ENCODE measurements at places on chromosomes 4 and X.

GRCh38 chrX:107537815-107538214, 88.4 kb downstream of the FRMPD3 start:
- DNase-seq = peak; percentile 45

DNA sequence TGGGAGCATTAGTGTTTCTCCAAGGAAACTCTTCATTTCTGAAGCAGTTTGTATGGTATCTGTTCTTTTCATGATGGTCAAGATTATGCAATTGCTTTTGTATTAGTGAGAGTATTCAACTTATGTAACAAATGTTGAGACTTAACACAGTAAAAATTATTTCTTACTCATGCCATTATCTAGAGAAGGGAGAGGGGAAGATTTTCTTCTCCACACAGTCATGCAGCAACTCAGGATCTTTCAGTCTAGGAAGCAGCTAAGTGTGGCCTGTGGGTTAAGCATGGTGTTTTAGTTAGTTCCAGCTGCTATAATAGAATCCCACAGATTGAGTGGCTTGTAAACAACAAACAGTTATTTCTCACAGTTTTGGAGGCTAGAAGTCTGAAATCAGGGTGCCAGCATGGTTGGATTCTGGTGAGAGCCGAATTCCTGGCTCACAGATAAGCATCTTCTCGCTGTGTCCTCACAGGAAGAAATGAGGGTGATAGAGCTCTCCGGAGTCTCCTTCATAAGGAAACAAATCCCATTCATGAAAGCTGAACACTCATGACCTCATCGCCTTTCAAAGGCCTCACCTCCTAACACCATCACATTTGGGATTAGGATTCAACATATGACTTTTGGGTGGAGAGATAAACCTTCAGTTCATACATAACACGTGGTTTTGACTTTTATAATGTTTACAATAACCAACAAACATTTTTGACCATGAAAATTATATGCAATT, 101.2 kb downstream of the FRMPD4 start:
- no peak for DNase-seq

GRCh38 chr4:116878280-116878679, 207.1 kb downstream of the TRAM1L1 start:
- no peak for DNase-seq

- no peak for DNase-seq
These were observed 89.2 kb upstream of the TAPT1 start for GRCh38 chr4:16315456-16315855.

Measured in fibroblast of skin of right biceps (primary cell).